Stomach (tissue), 19 donors: ENCODE measurements at places on chromosomes 5 and 9. TPM values are rescaled to one million over a fixed set of nuclear protein-coding genes. Genes with fewer than 3 reads are reported as not detected.
A peak's percentile ranks its signal among the peaks of the same experiment; 100 is the strongest.

The ADRB2 gene
- total RNA-seq: 4.2 TPM

The PKD2L2 gene
- not detected for total RNA-seq

GRCh38 chr5:135242021-135242865 lies 156.8 kb downstream of the MACROH2A1 start:
- no peak overlapping the region for H3K4me3 ChIP-seq
- H3K27me3 ChIP-seq: no peaks in the 10 kb centered on the region
- DNase-seq: no peak
- no peaks in the 10 kb centered on the region for H3K36me3 ChIP-seq
- peak overlapping the region; percentile 85 for H3K27ac ChIP-seq
- peaks cover 84% of the 10 kb centered on the region for H3K4me1 ChIP-seq

DNA sequence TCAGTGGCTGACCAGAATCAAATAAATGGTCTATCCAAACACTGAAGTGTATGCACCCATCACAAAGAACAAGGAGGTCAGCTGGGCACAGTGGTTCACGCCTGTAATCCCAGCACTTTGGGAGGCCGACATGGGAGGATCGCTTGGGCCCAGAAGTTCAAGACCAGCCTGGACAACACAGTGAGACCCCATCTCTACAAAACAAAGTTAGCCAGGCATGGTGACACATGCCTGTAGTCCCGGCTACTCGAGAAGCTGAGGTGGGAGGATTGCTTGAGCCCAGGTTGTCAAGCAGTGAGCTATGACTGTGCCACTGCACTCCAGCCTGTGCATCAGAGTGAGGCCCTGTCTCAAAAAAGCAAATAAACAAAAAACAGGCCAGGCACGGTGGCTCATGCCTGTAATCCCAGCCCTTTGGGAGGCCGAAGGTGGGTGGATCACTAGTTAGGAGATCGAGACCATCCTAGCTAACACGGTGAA lies 40.5 kb downstream of the SEMA4D start:
- no peak overlapping the region for H3K4me3 ChIP-seq
- peaks cover 25% of the 10 kb centered on the region for H3K36me3 ChIP-seq
- no peak for DNase-seq
- H3K27me3 ChIP-seq: no peaks in the 10 kb centered on the region

DNA sequence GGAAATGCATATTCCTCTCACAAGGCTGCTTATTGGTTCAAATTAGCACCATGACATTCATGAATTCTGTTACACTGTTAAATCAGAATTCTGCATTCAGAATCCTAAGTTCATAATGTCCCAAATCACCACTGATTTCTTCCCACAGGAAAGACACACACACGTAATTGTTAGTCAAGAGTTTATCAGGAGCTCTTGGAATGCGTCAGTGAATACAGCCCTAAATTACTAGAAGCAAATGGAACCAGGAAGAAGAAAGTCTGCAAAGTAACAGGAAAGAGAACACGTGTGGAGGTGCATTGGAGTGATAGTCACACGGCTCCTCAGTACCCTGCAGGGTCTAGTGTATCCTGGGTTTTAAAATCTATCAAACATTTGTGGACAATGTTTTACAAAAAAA lies 110.2 kb downstream of the ANXA2R start:
- no peak overlapping the region for H3K4me3 ChIP-seq
- DNase-seq: no peak
- no peak overlapping the region for H3K27ac ChIP-seq
